CD4-positive, alpha-beta T cell treated with Interleukin-6 at 100 ng/mL for 8 hours (primary cell): ENCODE measurements at places on chromosomes 3 and 15.

DNA sequence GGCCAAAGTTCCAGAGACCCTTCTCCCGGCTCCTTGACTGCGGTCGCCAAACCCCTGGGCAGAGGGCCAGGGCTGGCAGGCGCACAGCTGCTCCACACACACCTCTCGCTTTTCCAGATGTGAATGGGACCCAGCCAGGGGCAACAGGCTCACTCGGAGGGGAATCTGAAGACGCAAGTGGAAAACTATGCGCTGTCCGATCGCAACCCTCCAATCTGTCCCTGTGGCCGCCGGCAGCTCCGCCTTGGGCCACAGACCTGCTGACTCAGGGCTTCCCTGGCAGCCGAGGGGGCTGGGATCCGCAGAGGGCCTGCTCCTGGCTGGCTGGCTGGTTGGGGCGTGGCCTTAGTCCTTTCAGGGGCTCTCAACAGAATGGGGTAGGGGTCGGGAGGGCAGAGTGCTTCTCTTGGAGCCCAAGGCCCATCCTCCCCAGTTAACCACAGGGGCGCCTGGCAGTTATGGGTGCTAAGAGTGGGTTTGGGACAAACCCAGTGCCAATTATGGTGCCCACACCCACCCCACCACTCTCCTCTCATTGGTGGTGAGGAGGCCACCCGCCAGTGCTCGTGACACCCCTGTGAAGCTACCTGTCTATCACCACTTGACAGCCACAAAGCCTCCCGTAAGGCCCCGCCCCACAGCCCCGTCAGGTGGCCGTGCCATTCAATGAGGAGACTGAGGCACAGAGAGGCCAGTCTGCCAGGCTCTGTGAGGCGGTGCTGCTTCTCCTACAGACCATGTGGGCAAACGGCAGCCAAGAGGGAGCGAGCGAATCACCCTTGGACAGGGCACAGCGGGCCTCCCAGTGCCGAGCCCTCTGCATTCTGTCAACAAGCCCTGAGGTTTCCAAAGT is 53.8 kb downstream of the IQSEC1 start:
- DNase-seq = no peak

DNA sequence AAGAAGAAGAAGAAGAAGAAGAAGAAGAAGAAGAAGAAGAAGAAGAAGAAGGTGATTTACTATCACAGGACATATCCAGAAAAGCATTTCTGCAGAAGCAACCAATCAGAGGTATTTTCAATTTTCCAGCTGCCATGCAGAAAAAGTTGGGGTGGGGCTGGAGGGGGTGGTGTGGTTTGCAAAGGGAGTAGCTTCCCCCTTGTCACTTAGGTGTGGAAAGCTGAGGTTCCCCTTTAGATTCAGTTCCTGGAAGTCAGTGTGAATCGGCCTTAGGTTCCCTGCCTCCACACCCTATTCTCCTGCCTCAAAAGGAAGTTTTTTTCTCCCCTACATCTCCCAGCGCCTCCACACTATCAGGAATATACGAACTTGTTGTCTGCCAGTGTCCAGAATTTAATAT is 276.7 kb upstream of the ARRDC4 start:
- DNase-seq = no peak

GRCh38 chr3:124373524-124373923 is 356.7 kb upstream of the UMPS start:
- no peak for DNase-seq

GRCh38 chr3:69058180-69058946 is 6.2 kb upstream of the TMF1 start:
- peak; percentile 49 for DNase-seq

GRCh38 chr3:127985655-127986225 is 66.5 kb upstream of the SEC61A1 start:
- DNase-seq = no peak

- DNase-seq = no peak
These were observed 21.4 kb downstream of the CCDC13 start for GRCh38 chr3:42751609-42752008.

DNA sequence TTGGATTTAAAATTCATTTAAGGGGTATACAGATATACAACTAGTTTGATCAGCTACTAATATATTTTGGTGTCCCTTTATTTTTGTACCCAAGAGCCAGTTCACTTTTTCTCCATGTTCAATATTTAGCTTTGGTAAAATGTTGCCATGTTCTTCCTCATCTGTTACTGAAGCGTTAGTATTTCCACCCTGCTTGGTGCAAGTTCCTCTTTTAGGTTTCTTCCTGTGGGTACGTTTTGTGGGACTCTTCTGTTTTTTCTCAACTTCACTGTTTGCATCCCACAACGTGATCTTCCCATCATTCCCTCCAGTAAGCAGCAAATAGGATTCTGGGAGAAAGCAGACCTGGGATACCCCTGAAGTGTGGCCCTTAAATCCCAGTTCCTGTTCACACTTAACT is 14.1 kb downstream of the WDR53 start:
- DNase-seq = no peak

GRCh38 chr15:56598991-56599390 is 134.1 kb upstream of the MNS1 start:
- DNase-seq = no peak

- DNase-seq = no peak
These were observed 44.6 kb downstream of the NME9 start for GRCh38 chr3:138284957-138285477.

DNA sequence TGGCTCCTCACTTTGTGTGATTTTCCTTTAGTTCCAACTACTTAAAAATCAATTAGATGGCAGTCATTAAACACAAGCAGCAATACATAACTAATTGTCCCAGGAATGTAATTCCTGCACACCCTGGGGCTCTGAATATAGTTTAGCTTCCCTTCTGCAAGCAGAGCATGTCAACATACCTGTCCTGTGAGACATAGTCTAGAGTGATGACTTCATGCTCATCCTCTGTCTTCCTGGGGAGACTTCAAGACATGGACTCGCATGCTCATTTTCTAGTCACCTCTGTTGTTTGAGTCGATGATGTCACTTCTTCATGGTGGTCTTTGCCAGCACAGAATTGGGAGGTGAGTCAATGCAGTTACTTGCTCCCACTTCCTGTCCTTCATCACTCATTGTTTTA is 15.7 kb downstream of the C3orf52 start:
- no peak for DNase-seq

- DNase-seq = no peak
These were observed 13.3 kb upstream of the PTX3 start for GRCh38 chr3:157423337-157423736.

- DNase-seq = no peak
These were observed 445.9 kb downstream of the UNC13C start for GRCh38 chr15:54424171-54424570.

- DNase-seq = no peak
These were observed 288.5 kb downstream of the KBTBD8 start for GRCh38 chr3:67286586-67286985.

DNA sequence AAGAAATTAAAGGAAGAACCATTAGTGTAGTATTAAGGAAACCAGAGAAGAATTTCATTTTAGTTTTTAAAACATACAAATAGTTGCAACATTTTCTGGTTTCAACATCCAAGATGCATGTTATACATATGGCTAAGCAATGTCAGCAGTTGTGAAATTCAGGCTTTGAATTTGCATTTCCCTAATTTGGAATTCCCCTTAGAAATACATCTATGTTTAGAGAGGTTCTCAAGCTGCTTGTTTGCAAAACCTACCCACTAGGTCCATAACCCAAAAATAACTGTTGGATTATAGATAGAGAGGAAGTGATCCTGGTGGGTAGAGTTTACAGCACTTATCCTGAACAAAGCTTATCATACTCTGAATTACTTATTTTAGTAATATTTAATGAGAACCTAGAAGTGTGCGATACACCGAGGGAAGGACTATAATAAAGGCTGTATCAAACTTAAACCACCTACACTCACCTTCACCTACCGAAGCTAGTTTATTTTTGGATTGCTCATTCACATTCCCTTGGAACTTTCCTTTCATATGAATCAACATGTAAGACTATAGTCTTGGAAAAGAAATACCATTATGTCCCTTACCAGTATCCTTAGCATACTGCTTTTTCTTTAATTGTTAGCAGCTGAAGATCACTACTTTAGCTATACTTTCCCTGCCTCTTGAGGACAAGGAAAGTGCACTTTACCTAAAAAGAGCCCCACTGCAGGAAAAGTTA is 60.6 kb downstream of the CHAC1 start:
- no peak for DNase-seq

DNA sequence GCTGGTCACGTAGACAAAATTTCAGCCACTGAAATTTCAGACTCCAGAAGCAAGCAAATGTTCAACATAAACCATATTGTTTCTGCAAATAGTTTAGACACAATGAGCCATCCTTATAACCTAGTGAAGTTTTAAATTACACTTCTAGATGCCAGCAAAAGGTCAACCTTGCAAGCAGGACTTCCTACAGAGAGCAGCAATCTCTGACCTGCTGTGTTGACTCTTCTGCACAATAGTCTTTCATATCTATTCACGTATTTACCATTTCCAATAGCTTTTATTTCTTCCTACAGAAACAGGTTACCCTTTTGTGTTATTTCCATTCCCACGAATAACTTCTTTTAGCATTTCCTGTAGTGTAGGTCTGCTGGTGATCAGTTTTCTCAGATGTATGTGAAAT is 10.6 kb downstream of the LMLN start:
- no peak for DNase-seq

DNA sequence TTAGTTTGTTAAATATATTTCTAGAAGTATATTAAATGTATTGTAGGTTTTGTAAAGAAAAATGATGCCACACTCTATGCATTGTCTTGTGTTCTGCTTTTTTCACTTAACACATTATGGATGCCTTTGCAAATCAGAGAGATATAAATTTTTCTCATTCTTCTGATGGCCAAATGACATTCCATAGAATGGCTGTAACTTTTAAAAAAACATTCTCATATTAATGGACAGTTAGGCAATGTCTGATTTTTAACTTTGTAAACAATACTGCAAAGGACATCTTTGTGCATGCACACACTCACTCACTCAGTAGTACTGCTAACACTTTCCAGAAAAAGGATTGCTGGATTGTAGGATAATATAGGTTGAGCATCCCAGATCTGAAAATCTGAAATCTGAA is 195.9 kb downstream of the ITPR1 start:
- no peak for DNase-seq

DNA sequence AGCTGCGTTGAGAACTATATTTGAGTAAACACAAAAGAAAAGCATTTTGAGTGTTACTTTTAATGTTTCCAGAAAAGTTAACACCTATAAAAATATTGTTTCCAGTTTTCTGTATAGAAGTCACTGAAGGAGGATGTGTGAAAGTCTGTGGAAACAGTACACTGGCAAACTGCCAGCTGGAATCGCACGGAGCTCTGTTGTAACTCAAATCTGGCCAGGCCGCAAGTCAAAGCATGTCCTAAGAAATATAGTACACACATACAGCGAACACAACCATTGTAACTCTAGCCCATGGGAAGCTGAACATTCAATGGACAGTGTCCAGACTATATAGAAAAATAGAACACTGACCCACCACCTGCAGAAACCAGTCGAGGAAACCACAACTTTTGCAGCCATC is 657.2 kb downstream of the FHIT start:
- DNase-seq = no peak

DNA sequence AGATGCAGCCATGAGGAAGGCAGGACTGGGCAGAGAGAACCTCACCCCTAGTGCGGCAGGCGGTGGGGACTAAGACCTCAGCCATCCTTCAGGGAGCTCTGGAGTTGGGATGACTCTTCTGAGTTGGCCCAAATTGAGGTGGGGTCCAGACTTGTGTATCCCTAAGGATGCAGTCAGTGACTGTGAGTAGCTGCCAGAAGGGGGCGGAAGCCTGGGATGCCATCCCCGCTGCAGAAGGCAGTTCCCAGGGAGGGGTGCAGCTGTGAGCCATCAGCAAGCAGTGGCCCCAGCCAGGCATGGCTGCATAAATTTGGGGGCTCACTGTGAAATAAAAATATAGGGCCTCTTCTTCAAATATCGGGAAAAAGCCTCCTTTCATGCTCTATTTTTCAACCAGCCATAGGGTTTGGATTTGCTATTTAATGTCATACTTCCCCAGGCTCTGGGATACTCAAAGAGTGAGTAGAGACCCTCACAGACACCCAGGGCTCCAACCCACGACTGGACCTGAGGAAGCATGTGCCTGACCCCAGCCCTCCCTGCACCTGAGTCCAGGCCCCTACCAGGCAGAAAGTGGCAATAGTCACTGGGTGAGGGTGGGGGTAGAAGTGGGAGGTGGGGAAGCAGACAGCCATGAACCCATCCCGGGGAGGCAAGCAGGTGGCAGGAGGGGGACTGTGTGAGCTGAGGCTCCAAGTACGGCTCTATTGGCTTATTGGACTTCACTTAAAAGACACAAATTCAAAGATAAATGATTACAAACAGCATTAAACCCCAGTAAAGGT is 30.5 kb downstream of the GRK7 start:
- no peak for DNase-seq

DNA sequence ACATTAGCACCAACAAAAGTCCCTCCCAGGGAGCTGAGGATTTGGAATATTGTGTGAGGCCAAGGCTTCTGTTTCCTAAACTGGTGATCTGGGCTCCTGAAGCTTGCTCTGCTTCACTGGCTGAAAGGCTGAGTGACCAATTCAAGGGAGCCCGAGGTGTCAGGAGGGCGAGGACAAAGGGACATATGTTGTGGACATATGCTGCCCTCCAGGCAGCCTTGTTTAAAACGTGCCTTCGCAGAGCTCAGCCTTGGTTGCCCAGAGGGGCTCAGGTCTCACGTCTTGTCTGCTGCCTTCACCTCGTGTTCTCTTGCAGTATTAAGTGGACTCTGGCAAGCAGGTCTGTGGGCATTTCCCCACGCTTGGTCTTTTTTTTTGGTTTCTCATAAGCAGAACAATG is 7.0 kb downstream of the SLCO3A1 start:
- no peak for DNase-seq

DNA sequence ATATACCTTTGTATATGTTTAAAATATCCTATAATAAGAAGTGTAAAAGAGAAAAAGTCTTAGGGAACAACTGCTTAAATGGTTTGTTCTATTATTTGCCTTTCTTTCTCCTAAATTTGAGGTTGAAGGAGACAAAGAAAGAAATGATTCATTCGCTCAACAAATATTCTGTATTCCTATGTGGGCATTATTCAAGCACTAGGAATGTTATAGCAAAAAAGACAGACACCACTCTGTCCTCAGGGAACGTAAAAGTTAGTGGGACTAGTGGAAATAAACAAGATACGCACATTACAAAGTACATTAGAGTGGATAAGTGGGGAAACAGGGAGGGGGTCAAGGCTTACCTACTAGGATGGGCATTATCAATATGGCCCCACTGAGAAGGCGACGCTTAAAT is 332.2 kb downstream of the LPP start:
- no peak for DNase-seq

DNA sequence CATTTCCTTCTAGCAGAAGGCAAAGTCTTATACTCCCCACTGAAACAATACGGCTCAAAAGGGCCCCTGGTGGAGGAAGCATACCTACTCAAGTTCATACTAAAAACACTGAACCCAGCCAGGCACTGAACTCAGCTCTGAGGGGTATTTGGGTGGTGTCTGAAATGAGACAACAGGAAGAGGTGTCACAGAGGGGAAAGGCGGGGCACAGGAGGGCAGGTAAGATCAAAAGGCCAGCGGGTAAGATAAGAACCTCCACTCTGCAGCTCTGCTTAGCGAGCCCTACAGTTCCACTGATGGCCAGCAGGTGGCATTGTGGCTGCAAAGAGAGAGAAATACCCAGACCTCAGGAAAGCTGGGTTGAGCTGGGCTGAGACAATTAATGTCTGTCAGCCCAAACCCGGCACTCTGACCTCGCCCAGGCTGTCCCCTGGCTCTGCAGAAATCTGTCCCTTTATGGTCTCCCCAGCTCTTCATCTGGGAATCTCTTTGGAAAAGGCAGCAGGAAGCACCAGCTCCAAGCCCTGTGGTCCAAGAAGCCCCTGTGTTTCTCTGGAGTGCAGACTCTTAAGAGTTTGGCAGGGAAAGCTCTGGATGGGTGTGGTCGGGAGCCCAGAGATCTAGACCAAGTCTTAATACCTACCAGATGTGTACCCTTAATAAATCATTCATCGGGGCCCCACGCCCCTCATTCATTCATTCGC is 8.4 kb downstream of the MFGE8 start:
- DNase-seq = peak; percentile 98
